ENCODE measurements at places on chromosomes 4 and X.

GRCh38 chrX:98350940-98351339 is 1467.2 kb downstream of the RPA4 start:
- DNase-seq: no peak

GRCh38 chrX:110004215-110004614 is 1.3 kb downstream of the TMEM164 start:
- DNase-seq: no peak

GRCh38 chr4:54659313-54659712 is 1.6 kb downstream of the KIT start:
- no peak for DNase-seq

DNA sequence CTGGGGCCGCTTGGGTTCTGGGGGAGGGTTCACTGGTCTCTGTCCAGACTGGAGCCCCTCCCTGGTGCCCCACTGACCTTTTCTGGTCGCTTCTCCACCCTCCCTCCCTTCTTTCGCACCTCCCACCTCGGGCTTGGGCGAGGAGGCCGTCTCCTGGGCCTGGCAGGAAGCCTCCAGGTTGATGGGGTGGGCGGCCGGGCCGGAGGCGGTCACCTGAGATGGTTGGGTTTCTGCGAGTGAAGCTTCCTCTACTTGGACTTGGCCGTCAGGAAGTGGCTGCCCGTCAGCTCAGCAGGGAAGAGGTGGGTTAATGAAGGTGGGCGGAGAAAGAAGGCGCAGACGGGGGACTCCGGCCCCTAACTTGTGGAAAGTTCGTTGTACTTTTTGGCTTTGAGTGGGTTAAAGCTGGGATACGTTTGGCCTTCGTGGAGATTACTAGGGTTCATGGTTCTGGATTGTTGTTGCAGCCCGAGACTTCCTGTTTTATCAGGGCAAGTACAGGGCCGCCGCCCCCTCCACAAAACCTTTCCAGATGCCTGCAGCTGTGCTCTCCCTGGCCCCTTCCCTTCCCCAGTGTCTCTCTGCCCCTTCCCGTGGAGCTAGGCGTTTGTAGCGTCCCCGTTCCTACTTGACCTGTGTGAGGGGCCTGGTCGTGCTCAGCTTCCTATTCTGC is 1.2 kb downstream of the AKAP17A start:
- DNase-seq: no peak

GRCh38 chr4:41748074-41748570 is 403 bp downstream of the PHOX2B start:
- no peak for DNase-seq

DNA sequence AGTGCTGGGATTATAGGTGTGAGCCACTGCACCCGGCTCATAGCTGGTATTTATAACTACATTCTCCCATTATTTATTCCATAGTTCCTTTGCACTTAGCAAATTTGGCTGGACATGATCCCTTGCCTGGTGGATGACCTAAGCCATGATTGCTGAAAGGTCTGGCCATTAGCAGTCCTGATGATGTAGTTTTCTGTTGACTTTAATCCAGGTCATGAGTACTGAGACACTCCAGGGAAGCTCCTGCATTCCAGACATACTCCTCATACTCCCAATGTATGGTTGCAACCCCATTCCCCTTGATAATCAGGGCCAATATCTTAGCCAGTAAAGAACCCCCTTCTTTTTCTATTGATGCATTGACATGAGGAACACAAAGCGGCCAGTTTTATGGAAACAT is 24.4 kb upstream of the MGST2 start:
- no peak for DNase-seq
